ENCODE measurements at places on chromosomes 13 and 19. TPM values are rescaled to one million over a fixed set of nuclear protein-coding genes. Genes with fewer than 3 reads are reported as not detected.
A peak's percentile ranks its signal among the peaks of the same experiment; 100 is the strongest.

MISP gene
- 0.20 TPM for total RNA-seq

GNA15 gene
- total RNA-seq = 3.8 TPM

MEIOSIN gene
- not detected for total RNA-seq

SPTBN4 gene
- 19.2 TPM for total RNA-seq

MED25 gene
- 26.2 TPM for total RNA-seq

C19orf67 gene
- total RNA-seq = not detected

VSIG10L gene
- 3.7 TPM for total RNA-seq

ACP5 gene
- 11.4 TPM for total RNA-seq

- no peak for DNase-seq
- H3K27ac ChIP-seq = no peak overlapping the region
- H3K36me3 ChIP-seq = no peaks in the 10 kb centered on the region
- H3K4me1 ChIP-seq = no peaks in the 10 kb centered on the region
These were observed 8.3 kb downstream of the CAMSAP3 start for GRCh38 chr19:7603919-7604318.

- no peak overlapping the region for H3K4me3 ChIP-seq
- H3K4me1 ChIP-seq = no peaks in the 10 kb centered on the region
- H3K27ac ChIP-seq = no peak overlapping the region
- H3K27me3 ChIP-seq = no peaks in the 10 kb centered on the region
- no peaks in the 10 kb centered on the region for H3K36me3 ChIP-seq
These were observed 546.3 kb downstream of the MYO16 start for GRCh38 chr13:109175666-109176065.

DNA sequence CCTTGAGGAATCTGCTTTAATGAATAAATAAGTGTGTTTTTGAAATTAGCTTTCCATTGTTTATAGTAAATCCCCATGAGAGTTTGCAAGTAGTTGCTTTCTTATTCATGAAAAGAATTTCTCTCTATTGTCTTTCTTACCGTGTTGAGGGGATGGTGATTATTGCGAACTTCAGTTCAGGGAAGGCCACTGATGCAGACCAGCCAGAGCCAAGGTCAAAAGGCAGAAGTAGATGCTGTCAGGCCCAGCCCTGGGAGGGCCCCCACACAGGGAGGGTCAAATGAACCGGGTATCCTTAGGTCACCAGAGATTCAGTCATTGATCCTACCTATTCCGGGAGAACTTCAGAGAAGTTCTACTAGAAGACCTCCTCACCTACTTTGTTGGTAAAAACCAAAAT, 185.9 kb downstream of the NUFIP1 start:
- DNase-seq = no peak
- H3K27me3 ChIP-seq = no peaks in the 10 kb centered on the region

DNA sequence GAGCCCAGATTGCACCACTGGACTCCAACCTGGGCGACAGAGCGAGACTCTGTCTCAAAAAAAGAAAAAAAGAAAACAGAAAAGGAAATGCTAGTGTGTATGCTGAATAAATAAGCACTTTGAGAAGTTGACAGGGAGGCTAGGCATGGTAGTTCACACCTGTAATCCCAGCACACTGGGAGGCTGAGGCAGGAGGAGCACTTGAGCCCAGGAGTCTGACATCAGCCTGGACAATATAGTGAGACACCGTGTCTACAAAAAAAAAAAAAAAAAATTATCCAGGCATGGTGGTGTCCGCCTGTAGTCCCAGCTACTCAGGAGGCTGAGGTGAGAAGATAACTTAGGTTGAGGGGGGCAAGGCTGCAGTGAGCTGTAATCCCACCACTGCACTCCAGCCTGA, 19.1 kb upstream of the LDLR start:
- H3K36me3 ChIP-seq = no peaks in the 10 kb centered on the region
- H3K27me3 ChIP-seq = no peaks in the 10 kb centered on the region
- H3K4me1 ChIP-seq = no peaks in the 10 kb centered on the region
- no peak for DNase-seq

DNA sequence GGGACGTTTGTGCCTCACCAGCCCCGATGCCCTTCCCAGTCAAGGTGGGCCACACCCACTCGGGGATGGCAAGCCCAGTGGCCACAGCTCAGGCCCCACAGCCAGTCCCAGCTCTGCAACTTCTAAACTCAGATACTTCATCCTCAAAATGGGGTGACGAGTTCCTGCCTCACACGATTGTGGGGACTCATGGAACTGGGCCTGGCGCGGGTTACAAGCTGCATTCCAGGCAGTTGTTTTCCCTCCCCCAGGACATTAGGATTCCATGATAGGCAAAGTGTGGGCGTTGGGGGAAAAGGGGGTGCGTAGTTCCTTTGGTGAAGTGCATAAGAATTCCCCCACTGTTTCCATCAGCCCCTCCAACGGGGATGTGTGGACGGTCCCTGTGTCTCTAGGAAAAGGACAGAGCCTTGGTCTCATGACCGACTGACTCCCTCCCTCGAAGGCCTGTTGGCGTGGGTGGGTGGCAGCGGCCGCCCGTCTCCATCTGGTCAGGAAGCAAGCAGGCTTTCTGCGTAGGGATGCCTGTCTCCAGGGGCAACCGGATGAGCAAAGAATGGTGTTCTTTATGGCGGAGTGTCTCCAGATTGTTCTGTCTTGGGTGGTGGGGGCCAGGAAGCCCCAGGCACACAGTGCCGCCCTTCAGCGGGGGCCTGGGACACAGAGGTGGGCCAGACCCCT, 21.1 kb upstream of the NPAS1 start:
- H3K4me3 ChIP-seq = no peak overlapping the region
- no peaks in the 10 kb centered on the region for H3K36me3 ChIP-seq
- H3K27ac ChIP-seq = peak overlapping the region; percentile 70
- H3K27me3 ChIP-seq = peaks cover 2% of the 10 kb centered on the region

DNA sequence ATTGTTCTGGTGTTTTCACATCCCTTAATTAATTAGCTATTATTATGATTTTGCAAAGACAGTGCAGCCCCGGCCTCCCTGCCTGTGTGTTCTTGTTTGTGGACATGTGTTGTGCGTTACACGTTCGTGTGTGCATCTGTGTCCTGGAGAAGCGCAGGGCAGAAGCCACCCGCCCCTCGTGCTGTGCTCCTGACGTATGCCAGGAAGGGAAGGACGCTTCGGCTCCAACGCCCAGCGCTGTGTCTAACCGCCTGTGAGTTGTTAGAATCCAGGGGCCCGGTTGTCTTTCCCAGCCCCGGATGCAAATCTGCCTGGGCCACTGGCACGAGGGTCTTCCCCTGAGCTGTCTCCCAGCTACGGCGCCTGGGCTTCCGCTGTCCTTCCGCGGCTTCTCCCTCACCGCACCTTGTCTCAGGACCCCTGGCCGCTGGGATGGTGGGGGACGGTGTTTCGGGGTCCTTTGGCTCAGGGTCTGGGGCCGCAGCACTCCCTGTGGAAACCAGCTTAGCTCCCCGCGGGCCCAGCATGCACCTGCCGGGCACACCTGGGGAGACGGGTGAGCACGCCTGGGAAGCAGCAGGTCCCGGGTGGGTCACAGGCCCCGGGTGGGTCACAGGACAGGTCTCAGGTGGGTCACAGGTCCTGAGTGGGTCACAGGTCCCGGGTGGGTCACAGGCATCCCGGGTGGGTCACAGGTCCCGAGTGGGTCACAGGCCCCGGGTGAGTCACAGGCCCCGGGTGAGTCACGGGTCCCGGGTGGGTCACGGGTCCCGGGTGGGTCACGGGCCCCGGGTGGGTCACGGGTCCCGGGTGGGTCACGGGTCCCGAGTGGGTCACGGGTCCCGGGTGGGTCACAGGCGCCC, 51.5 kb downstream of the GAS6 start:
- H3K27me3 ChIP-seq = no peaks in the 10 kb centered on the region
- DNase-seq = no peak
- H3K4me3 ChIP-seq = no peak overlapping the region
- H3K27ac ChIP-seq = no peak overlapping the region
- peaks cover 34% of the 10 kb centered on the region for H3K4me1 ChIP-seq

- H3K27me3 ChIP-seq = no peaks in the 10 kb centered on the region
- no peak for DNase-seq
- peak overlapping the region; percentile 8 for H3K27ac ChIP-seq
- no peaks in the 10 kb centered on the region for H3K4me1 ChIP-seq
- H3K36me3 ChIP-seq = no peaks in the 10 kb centered on the region
These were observed 59.1 kb upstream of the GPR183 start for GRCh38 chr13:99366075-99366987.

GRCh38 chr13:106061781-106062180, 473.7 kb downstream of the EFNB2 start:
- no peak overlapping the region for H3K27ac ChIP-seq
- no peaks in the 10 kb centered on the region for H3K36me3 ChIP-seq
- no peaks in the 10 kb centered on the region for H3K4me1 ChIP-seq
- no peaks in the 10 kb centered on the region for H3K27me3 ChIP-seq

- no peaks in the 10 kb centered on the region for H3K27me3 ChIP-seq
- H3K27ac ChIP-seq = no peak overlapping the region
- no peaks in the 10 kb centered on the region for H3K36me3 ChIP-seq
- H3K4me1 ChIP-seq = no peaks in the 10 kb centered on the region
- no peak for DNase-seq
These were observed 59.3 kb downstream of the OXGR1 start for GRCh38 chr13:96934889-96935489.

Measured in tibial nerve (tissue), 4 donors.